Stimulated activated CD4-positive, alpha-beta T cell treated with anti-CD3 and anti-CD28 coated beads, Interleukin-1b, Interleukin-23, amount 100 ng/mL, for 1 hour (primary cell): ENCODE measurements at places on chromosomes 13 and 19.

DNA sequence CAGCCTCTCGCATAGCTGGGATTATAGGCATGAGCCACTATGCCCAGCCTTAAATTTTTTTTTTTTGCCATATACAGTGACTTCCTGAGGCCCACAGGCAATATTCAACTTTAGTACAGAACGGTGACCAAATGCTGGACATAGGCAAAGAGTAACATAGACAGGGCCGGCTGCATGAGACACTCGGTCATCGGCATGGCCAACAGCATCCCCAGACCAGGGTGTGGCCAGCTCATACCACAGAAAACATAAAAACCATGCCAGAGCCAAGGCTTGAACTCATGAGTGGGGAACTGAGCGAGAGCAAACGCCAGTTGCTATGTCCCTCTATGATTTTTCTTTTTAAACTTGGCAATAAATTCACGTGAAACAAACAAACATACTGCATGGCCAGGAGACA is 17.0 kb downstream of the KANK2 start:
- no peak for DNase-seq

- DNase-seq: no peak
Observed at GRCh38 chr13:25457566-25457965, 85.8 kb downstream of the ATP8A2 start.

DNA sequence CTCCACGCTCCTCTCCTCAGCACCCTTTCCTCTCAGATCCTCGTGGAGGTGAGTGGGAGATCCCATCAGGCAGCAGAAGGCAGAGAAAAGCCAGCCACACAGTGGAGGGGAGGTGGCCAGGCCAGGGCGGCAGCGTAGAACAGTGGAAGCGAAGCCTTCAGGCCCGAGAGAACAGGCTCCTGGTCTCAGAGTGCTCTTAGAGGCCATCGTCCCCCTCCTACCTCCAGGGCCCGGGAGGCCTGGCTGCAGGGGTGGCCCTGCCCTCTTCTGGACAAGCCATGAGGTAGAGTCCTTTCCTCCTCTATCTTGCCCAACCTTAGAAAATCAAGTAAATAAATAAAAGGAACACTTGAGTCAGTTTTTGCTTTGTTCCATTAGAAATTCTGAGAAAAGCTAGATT is 202.0 kb downstream of the KATNAL1 start:
- DNase-seq: no peak

- DNase-seq: no peak
Observed at GRCh38 chr13:47117268-47117667, 220.4 kb upstream of the HTR2A start.

DNA sequence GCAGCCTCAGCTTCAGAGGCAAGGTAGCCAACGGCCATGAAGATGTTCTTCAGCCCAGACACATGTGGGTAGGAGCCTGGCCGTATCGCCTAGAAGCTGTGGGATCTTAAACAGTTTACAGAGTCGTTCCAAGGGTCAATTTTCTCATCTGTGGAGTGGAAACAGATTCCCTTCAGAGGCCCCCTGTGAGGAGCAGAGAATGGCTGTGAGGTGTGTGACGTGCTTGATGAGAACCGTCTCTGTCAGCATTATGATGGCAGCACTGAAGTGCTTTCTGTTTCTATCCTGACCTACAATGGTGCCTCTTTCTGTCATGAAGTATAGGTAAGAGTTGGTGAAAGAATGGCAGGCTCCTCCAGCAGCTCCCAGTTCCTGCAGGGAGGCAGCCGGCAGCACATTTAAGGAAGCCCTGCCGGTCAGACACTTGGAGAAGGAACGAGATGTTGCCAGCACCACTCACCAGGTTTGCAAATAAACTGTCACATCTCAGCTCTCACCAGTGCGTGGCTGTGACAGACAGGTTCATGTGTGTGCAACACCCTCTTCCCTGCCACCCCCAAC is 277.3 kb downstream of the FOXO1 start:
- DNase-seq: no peak
